ENCODE measurements at places on chromosomes 11 and 22.

- no peak for DNase-seq
Measured at GRCh38 chr11:9562716-9563115, 10.8 kb upstream of the WEE1 start.

- DNase-seq: no peak
Measured at GRCh38 chr11:61870541-61871031, 20.8 kb downstream of the FADS3 start.

GRCh38 chr22:29328055-29328454, 12.6 kb upstream of the RASL10A start:
- DNase-seq: no peak

GRCh38 chr22:27146866-27147633, 489.7 kb downstream of the MIAT start:
- DNase-seq: no peak

DNA sequence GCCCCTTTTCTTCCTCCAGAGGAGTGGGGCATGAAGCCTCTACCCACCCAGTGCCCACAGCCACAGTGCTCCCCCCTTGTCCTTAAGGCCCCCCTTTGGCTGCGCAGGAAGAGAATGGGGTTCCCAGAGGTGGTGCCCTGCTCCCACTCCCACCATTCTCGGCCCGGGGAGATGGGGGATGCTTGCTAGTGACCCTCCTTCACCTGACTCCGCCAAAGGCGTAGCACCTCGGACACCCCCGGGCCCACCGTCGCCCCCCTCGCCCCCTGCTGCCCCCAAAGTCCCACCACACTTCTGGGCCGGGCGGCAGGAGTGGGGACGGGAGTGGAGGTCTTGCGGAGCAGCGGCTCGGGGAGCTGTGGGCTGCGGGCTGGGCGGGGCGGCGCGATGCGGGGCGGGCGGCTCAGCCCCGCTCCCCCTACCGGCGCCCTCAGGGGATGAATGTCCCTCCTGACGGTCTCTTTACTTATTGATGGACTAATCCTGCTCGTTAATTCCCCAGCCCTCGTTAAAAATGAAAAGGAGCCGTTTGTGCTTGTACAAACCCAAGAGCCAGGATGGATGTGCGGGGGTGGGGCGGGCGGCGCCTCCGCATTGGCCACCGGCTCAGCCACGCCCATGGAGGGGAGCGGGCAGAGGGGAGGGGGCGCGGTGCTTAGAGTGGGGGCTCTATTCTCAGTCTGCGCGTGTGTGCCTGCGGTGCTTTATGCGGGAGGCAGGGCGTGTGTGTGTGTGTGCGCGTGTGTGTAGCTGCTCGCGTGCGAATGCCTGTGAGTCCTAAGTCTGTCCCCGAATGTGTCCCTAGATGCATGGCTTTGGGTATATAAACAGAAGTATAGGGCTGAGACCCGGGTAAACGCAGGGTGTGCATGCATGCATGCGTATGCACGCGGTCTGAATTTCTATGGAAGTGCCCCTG, 25.6 kb downstream of the SYT7 start:
- no peak for DNase-seq

DNA sequence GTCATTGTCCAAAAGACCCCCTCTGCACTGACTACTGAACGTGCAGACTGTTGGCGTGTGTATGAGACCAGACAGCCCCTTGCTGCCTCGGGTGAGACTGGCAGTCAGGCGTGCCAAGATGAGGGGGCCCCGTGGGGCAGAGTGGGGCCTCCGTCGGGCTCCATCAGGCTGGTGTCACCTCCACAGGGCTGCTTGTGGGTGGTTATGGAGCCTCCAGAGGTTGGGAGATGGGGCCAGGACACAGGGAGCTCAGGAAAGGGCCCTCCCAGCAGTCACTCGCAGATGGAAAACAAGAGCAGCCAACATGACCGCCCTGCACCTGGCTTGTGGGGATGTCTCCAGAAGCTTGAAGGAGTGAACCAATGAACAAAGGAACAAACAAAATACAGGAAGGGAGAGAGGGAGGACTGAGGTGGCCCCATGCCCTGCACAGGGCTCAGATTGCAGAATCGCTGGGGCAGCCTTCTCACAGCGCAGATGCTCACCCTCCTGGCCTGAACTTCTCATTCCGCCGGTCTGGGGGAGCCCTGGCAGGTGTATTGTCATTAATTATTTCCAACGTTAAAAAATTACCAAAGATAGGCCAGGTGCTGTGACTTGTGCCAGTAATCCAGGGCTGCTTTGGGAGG, 5.5 kb upstream of the PHLDA2 start:
- DNase-seq: no peak

- no peak for DNase-seq
Measured at GRCh38 chr22:24187731-24188644, 6.7 kb downstream of the SUSD2 start.

- no peak for DNase-seq
Measured at GRCh38 chr11:123745764-123746451, 4.4 kb upstream of the ZNF202 start.

- no peak for DNase-seq
Measured at GRCh38 chr11:116603728-116604323, 169.0 kb downstream of the BUD13 start.

DNA sequence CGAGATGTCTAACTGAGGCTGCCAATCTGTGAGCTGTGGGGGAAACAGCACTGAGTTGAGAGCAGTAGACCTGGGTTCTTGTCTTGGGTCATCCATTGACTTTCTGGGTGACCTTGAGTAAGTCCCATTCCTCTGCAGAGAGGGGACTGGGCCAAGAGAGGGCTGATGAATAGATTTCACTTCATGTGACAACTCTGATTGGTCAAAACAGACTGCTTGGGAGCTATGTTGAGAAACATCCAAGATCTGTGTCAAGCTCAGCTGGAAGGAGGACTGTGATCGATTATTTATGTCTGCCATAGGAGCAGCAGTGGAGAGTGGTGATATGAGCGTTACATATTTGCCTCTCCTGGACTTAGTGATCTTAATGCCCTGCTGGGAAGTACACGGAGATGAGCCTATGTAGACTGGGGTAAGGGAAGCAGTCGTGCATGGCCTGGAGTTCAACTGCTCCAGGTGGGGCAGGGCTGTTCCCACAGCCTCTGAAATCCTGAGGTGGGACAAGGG, 47.7 kb downstream of the OTOG start:
- no peak for DNase-seq

GRCh38 chr11:35488117-35488516, 37.3 kb downstream of the PAMR1 start:
- DNase-seq: no peak

- DNase-seq: no peak
Measured at GRCh38 chr11:40987776-40988435, 471.5 kb downstream of the LRRC4C start.

DNA sequence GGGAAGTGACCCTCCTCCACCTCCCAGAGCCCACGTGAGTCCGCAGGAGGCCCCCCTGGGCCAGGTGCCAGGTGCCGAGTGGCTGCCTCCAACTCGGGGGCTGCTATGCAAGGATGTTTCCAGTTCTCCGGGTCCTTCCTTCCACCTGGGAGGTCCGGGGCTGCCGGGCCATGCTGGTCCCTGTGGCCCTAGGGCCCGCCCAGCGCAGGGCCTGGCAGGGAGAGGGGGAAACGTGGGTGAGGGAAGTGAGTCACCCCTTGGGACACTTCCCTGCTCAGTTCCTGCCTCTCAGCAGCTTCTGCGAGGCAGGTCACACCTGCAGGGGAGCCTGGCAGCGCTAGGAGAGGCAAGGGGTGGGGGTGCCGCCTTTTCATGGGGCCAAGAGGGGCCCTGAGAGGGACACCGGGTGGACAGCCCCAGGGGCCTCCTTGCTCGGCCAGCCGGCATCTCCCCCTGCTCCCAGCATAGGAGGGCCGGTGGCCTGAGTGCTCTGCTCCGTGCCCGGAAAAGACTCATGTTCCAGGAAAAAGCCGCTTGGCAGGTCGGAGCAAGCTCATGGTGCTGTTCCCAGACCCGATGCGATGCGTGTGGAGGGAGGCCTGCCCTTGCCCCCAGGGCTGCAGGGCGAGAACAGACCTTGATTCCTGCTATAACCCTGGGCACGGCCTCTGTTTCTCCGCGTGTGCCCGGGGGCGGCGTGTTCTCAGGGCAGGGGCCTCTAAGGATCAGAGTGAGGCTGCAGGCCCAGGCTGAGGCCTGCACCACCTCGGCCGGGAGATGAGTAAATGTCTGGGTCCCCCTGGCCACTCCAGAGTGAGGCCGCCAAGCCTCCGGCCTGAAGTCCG, 30.3 kb upstream of the WNT7B start:
- DNase-seq: no peak

All from esophagus squamous epithelium (tissue), 5 donors.